ENCODE measurements at places on chromosomes 4 and X.

- DNase-seq = peak; percentile 4
These were observed 130.1 kb downstream of the KLHL34 start for GRCh38 chrX:21528076-21528475.

- no peak for DNase-seq
These were observed 338.0 kb downstream of the SPOCK3 start for GRCh38 chr4:166896254-166896653.

DNA sequence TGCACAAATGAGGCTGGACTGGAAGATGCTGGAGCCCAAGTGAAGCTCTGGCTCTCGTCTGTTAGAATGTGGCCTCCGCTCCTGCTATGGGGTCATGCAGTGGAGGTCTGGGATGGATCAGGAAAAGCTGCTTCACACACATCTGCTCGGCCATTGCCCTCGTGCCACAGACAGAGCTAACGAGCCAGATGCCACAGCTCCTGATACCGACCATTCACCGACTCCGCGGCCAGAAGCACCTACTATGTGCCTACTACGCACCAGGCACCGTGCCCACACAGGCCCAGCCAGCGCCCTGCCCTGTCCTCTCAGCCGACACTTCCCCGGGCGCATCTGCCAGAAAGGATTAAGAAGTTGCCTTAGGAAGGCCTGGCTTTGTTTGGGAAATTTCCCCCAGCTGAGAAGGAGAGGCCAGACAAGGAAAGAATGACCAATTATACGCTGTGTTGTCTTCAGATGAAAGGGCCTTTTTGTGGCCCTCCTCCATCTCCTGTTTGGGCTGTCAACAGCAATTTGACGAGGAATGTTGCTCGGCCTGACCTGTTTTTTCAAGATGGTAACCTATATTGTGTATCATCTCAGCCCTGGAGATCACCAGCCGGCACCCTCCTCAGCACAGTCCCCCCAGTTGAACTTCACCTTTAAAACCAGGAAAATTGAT is 34.3 kb downstream of the HMX1 start:
- DNase-seq = no peak

DNA sequence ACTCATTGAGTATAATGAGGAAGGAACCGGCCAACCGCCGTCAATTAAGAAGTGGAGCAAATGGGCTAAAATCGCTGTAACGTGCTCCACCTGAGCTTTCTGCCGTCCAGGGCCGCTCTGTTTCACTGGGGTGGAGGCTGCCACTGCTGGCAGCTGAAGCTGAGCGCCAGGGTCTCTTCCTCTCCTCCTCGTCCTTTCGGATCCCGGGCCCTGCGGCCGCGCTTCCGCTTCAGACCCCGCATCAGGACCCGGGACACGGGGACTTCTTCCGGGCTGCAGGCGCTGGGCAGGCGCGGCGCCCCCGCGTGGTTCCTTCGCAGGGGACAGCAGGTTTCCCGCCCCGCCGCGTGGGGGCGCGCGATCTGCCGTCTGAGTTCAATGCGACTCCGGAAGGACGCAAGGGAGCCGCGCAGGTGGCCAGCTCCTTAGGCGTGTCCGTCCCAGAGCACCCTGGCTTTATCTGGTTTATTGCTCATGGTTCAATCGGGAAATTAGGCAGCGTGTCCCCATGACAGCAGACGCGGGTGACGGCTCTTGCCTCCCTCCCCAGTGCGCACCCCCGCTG is 519.8 kb downstream of the TRIML1 start:
- no peak for DNase-seq

DNA sequence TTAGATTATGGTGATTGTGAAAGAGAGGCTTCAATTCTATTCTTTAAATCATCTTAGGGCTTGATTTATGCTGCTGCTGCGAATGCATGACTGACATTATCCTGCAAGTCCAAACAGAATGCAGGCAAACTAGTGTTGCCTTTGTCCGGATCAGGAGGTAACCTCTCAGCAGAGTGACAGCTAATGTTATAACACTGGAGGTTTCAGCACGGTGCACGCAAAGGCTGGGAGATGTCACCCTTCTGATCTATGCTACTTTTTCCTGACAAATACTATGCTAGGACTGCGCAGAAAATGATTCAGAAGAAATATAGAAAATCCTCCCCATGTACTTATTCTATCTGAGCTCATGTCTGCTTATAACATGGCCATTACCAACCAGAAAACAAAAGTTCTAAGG is 48.2 kb downstream of the ANOS1 start:
- DNase-seq = no peak

GRCh38 chrX:69257499-69258127 is 92.4 kb upstream of the PJA1 start:
- DNase-seq = no peak

GRCh38 chrX:9927698-9928482 is 39.3 kb upstream of the CLDN34 start:
- DNase-seq = no peak

DNA sequence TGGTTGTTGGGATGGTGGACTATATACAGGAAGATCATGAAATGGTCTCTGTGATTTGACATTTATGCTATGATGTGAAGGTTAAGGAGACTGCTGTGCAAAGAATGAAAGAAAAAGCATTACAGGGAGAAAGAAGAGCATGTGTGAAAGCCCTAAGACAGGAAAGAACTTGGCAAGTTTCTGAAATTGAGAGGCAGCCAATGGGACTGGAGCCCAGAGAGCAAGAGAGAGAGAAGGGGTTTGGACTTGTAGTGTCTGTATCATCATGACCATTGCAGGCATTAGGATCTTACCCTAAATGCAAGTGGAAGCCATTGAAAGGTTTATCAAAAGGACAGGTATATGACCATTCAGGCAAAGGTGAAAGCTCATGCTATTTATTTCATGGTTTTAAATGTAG is 147.1 kb downstream of the NAA11 start:
- peak; percentile 39 for DNase-seq

GRCh38 chr4:7055111-7055989 is 12.2 kb downstream of the TADA2B start:
- DNase-seq = no peak

DNA sequence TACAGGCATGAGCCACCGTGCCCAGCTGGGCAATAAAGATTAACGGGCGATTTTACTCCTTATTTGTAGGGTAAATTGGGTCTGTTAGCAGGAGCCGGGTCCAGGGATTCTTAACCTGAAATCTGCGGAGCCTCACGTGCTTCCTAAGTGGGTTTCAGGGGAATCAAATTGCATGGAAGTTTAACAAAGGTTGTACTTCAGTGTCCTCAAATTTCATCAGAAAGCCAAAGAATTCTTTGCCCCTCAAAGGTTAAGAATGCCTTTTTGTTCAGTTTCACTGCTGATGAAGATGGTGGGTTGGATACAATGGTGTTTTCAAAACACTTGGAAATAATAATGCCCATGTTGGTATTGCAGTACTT is 67.9 kb downstream of the AFF1 start:
- no peak for DNase-seq

DNA sequence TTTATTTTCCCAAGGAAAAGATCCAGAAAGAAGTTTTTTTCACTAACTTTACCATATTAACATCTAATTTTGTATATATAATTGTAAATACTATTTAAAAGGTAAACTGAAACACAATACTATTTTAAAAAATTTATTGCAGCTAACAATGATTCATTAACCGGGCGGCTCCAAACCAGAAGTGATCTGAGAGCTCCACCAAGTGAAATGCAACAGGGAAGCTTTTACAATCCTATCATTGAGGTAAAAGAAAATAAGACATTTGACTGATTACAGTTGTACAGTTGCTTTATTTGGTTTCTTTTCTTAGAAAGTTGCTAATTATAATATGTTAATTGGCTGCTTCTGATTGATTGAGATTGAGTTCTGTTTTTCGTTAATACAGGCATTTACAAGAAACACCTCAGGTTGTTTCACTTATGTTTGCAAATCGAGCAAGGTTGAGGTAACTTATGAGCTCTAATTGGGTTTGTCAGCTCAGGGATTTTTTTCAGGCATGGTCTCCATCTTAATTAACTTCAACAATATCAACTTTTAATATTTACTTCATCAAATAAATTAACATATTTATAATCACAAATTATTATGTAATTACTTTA is 220.2 kb upstream of the UGT8 start:
- peak; percentile 68 for DNase-seq

DNA sequence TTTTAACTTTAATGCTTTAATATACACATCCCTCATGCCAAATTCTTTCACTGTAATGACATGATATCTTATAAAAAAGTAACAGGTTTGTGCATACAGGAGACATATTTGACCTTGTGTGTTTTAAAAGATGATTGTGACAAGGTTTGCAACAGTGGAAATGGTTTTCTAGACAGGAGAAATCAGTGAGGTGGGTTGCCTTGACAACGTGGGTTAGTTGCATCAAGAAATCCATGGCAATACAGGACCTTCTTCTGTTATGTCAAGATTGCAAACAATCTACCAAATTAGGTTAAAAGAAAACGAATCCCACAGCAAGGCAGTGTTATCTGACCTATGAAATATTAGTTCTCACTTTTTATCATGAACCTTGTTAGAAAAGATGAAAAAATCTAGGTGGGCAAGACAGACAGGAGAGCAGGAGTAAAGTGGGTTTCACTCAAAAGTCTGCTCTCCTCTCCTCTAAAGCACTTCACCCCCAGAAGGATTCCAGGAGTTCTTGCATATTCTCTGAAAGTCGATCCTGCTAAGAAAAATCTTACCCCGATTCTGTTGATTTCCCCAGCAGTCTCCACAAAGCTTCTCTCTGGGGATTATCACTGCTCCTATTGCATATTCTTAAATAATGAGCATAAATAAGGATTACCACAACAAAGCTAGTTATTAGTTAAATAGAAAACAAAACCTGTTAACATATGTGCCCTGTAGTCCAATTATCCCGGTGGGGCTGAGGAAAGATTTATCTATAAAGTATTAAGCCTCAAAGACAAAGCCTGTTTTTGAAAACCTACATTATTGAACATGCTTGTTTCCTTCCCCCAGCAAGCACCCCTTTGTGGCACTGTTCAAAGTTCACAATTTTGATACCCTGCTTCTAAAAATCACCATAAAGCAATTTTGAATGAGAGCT is 71.0 kb downstream of the TMA16 start:
- DNase-seq = no peak

DNA sequence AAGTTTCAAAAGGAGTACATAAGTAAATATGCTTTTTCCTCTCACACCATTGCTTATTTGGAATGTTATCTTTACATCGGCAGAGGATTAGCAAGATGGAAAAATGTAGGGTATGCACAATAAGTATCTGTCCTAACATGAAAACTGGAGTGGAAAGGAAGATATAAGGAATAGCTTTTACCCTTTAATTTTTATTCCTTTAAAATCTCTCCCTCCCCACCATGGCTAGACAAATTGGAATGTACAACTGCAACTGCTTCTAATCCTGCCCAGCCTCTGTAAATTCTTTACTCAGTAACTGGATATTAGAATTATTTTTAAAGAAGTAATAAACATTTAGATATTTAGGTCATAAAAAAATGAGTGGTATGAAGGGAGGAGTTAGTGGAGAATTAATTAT is 171.5 kb downstream of the PCDH18 start:
- DNase-seq = peak; percentile 49

DNA sequence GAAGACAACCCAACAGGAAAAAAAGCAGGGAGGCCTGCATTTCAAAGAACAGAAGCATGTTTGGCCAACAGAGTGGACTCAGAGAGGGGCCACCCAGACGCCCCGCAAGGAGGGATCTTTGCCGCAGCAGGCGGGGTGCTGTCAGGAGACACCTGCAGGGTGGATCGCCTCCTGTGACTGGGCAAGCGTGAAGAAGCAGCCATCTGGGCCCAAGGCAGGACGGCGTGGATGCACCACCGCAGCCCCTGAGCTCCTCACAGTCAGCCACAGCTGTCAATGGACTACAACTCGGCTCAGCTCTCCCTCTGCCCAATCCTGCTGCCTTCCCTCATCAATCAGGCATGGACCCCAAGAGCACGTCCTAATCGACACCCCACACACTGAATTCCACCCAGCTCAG is 32.0 kb upstream of the MAN2B2 start:
- no peak for DNase-seq

GRCh38 chrX:1598876-1599790 is 7.7 kb downstream of the AKAP17A start:
- DNase-seq = no peak

DNA sequence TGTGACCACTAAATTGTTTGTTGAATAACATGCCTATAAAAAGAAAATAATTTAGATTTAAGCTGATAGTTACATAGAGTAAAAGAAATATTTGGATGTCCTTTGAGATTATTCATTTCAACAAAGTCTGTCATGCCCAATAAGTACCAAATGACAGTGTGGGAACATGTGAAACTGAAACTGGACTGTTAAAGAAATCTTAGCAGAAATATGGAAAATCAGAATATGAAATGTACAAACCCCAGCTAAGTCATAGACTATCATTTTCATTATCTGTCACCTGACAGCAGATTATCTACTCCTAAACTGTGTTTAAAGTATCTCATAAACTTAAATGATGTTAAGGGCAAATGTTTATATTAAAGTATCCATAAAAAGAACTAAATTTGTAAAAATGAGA is 437.8 kb upstream of the FAM241A start:
- no peak for DNase-seq

DNA sequence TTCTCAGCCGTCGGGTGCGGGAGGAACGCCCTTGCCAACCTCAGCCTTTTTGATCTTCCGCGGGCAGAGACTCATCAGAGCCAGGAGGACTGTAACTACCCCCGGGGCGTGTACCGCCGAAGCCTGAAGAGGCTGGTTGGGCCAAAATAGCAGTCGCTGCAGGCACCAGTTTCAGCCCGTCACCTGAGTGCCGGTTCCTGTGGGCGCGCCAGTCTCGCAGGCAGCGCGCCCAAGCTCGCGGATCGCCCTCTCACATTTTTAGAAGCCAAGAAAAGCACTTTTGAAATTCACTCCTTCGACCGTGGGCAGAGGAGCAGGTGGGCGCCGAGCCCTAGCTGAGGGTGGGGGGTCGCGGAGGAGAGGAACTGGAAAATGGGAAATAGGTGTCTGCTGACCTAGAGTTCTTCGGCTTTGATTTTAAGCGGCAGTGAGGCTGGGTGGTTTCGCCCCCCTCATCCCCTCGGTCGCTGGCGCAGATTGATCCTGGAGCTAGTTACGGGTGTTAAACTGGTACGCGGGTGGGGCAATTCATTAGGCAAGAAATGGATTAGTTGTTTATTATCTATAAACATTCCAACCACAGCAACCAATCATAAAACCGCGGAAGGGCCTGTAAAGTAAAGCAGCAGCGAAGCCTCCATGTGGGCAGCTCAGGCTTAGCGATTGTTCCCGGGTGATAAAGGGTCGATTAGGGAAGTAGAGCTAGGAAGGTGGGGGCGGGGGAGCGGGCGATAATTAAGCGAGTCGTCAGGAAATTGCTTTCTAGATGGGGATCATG is 69.2 kb downstream of the FBXO8 start:
- no peak for DNase-seq

DNA sequence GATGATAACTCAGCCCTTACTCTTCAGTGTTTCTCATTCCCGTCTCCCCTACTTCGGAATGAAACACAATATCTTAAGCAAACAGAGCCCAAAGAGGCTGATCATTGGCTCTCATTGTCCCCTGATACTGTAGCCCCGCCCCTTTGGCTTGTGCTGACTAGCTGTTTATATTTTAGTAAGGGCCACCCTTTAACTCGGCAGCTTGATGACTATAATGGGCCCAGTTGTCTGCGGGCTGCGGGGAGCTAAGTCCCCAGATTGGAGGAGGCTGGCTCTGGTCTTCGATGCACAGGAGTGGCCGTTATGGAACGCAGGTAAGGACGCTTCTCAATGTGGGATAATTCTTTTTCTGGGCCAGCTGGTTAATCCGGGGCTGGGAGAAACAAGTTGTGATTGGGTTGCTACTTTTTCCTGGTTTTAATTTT is at the start of gene TRIM2:
TSS of gene TRIM2 (plus strand) at position 197 of the 425 bp plus-strand sequence. CDS start at position 285, 88 bp downstream.
- DNase-seq = peak; percentile 70
